ENCODE measurements at places on chromosomes 1 and 21.

- no peak for DNase-seq
- peak overlapping the region; percentile 43 for H3K27ac ChIP-seq
- H3K4me3 ChIP-seq = no peak overlapping the region
- no peaks in the 10 kb centered on the region for H3K36me3 ChIP-seq
- no peaks in the 10 kb centered on the region for H3K27me3 ChIP-seq
- peaks cover 15% of the 10 kb centered on the region for H3K4me1 ChIP-seq
Observed at GRCh38 chr1:232428786-232429530, 201.0 kb downstream of the SIPA1L2 start.

- DNase-seq = no peak
- H3K36me3 ChIP-seq = no peaks in the 10 kb centered on the region
- H3K4me1 ChIP-seq = peaks cover 15% of the 10 kb centered on the region
- H3K27ac ChIP-seq = no peak overlapping the region
Observed at GRCh38 chr1:44609768-44610526, 64.3 kb downstream of the TMEM53 start.

DNA sequence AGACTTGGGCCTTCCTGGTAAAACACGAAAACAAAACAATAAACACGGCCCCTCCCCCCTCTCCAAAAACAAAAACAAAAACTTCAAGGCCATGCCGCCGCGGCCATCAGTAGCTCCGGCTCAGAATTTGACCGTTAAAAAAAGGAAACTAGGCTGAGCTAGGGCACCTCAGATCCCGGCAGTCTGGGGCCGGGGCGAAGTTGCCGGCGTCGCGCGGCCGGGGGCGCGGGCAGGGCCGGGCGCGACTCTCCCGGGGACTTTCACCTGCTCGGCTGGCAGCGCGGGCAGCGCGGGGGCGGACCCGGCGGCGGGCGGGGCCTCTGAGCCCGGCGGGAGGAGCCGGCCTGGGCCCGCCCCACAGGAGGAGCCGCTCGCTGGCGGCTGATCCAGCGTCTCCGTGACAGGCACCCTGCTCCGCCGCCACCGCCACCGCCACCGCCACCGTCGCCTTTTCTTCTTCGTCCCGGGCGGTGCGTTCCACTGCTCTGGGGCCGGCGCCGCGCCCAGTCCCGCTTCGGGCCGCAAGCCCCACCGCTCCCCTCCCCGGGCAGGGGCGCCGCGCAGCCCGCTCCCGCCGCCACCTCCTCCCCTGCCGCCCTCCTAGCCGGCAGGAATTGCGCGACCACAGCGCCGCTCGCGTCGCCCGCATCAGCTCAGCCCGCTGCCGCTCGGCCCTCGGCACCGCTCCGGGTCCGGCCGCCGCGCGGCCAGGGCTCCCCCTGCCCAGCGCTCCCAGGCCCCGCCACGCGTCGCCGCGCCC, at the start of gene NOS1AP:
NOS1AP (plus strand) TSS at position 358 of the 760 bp plus-strand sequence. CDS start 487 bp downstream, outside the sequence.
- DNase-seq = peak; percentile 83
- H3K4me3 ChIP-seq = peak within 1 kb of the TSS; percentile 76
- H3K4me1 ChIP-seq = peaks cover 2% of the 10 kb centered on the region
- no peaks in the 10 kb centered on the region for H3K36me3 ChIP-seq
- no peak within 1 kb of the TSS for H3K27ac ChIP-seq
- peaks cover 4% of the 10 kb centered on the region for H3K27me3 ChIP-seq

GRCh38 chr1:244445320-244446181, 6.2 kb downstream of the ADSS2 start:
- no peaks in the 10 kb centered on the region for H3K36me3 ChIP-seq
- DNase-seq = no peak
- H3K27ac ChIP-seq = peak overlapping the region; percentile 35
- peaks cover 4% of the 10 kb centered on the region for H3K27me3 ChIP-seq
- H3K4me1 ChIP-seq = peaks cover 23% of the 10 kb centered on the region
- H3K4me3 ChIP-seq = no peak overlapping the region

DNA sequence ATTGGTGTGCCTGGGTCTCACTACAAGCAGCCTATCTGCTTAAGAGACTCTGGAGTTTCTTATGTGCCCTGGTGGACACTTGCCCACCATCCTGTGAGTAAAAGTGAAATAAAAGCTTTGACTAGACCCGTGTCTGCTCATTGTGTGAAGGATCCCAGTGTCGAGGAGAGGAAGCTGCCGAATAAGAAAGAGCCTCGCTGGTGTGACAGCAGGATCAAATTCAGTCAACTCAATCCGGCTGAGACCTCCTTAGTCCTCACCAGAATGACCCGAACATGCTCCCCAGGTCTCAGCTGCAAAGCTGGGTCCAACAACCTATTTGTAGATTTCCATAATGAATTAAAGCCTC, 14.8 kb downstream of the CD2 start:
- peaks cover 1% of the 10 kb centered on the region for H3K27me3 ChIP-seq
- no peak overlapping the region for H3K27ac ChIP-seq
- no peaks in the 10 kb centered on the region for H3K4me1 ChIP-seq
- DNase-seq = no peak
- no peak overlapping the region for H3K4me3 ChIP-seq

- H3K27me3 ChIP-seq = no peaks in the 10 kb centered on the region
- H3K4me1 ChIP-seq = no peaks in the 10 kb centered on the region
- H3K27ac ChIP-seq = no peak overlapping the region
- H3K36me3 ChIP-seq = no peaks in the 10 kb centered on the region
- DNase-seq = no peak
Observed at GRCh38 chr21:21722731-21723130, 724.5 kb downstream of the NCAM2 start.

DNA sequence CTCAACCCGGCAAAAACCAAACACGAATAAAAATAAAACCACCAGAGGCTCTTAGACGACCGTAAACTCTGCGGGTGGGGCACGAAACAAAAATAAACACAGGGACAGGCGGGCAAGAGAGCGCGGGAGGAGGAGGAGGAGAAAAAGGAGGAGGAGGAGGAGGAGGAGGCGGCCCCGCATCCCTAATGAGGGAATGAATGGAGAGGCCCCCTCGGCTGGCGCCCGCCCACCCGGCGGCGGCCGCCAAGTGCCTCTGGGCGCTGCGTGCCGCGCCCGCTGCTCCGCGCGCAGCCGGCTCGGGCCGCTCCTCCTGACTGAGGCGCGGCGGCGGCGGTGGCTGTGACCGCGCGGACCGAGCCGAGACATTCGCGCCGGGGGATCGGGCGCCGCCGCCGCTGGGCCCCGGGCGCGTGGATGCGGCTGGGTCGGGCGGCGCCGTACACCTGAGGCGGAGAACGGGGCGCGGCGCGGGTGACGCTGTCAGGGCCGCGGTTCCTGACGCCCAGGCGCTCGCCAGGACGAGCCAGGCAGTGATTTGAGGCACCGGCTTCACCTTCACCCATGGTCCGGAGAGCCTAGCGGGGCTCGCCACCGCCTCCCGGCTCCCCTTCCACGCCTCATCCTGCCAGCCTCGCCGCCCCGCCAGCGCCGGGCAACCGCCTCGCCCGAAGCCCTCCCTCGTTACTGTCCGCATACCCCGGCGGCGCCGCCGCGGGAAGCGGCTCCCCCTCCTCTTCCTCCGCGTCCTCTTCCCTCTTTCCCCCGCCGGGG, at the start of gene MARK1:
MARK1 (plus strand) TSS at position 229 of the 771 bp plus-strand sequence. CDS start 687 bp downstream, outside the sequence.
- H3K36me3 ChIP-seq = no peaks in the 10 kb centered on the region
- peak within 1 kb of the TSS; percentile 98 for H3K4me3 ChIP-seq
- peaks cover 32% of the 10 kb centered on the region for H3K4me1 ChIP-seq
- peak within 1 kb of the TSS; percentile 98 for H3K27ac ChIP-seq
- DNase-seq = peak; percentile 78

GRCh38 chr1:246160905-246161304, 346.2 kb downstream of the SMYD3 start:
- peaks cover 2% of the 10 kb centered on the region for H3K27me3 ChIP-seq
- DNase-seq = no peak
- H3K36me3 ChIP-seq = no peaks in the 10 kb centered on the region

DNA sequence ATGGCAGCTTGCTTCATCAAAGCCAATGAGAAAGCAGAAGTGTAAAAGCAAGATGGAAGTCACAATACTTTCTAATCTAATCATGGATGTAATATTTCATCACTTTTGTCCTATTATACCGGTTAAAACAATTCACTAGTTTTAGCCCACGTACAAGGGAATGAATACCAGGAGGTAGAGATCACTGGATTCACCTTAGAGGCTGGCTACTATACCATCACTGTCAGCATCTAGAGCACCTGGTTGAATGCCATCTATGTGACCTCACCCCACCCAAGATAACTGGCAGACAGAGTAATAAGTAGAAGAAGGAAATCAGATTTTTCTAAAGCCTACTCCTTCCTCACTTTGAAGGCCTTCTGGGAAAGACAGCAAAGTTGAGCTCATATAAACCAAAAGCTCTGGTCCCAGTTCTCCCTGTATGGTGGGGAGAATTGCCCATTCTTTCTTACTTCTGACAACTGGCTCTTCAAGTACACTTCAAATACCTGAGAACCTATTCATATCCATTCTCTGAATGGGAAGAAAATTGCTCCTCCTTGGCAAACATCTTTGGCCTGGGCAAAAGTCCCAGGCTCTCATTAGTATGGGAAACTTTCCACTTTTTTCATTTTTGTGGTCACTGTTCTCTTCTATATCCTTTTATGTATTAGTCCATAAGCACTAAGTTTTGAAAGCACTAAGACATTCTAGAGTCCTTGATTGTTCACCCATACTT, 24.8 kb downstream of the HSD3B1 start:
- H3K4me1 ChIP-seq = no peaks in the 10 kb centered on the region
- DNase-seq = no peak
- H3K27me3 ChIP-seq = no peaks in the 10 kb centered on the region

GRCh38 chr1:145995148-145995881, 1.1 kb downstream of the TXNIP start:
- H3K36me3 ChIP-seq = peaks cover 28% of the 10 kb centered on the region
- peak overlapping the region; percentile 98 for H3K27ac ChIP-seq
- DNase-seq = no peak
- H3K27me3 ChIP-seq = peaks cover 11% of the 10 kb centered on the region

DNA sequence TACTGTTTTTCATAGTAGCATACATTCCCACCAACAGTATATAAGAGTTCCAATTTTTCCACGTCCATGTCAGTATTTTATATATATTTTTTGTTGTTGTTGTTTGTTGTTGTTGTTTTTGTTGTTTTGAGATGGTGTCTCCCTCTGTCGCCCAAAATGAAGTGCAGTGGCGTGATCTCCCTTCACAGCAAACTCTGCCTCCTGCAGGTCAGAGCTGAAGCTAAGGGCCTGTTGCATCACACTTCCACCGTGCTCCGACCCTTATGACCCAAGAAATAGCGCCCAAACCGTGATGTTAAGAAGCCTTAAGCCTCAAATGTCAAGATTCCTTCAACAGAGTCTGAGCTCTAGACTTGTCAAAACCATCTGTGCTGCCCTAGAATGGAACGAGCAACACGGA, 2032.3 kb downstream of the MRPL39 start:
- H3K27me3 ChIP-seq = peaks cover 2% of the 10 kb centered on the region
- no peak overlapping the region for H3K27ac ChIP-seq
- peaks cover 8% of the 10 kb centered on the region for H3K4me1 ChIP-seq
- DNase-seq = no peak
- no peak overlapping the region for H3K4me3 ChIP-seq

- no peak overlapping the region for H3K4me3 ChIP-seq
- no peak overlapping the region for H3K27ac ChIP-seq
- no peaks in the 10 kb centered on the region for H3K27me3 ChIP-seq
Observed at GRCh38 chr1:209756615-209757445, 977 bp downstream of the TRAF3IP3 start.

- no peaks in the 10 kb centered on the region for H3K4me1 ChIP-seq
- H3K4me3 ChIP-seq = no peak overlapping the region
- DNase-seq = no peak
- no peak overlapping the region for H3K27ac ChIP-seq
- H3K36me3 ChIP-seq = no peaks in the 10 kb centered on the region
Observed at GRCh38 chr1:222329493-222330045, 218.3 kb downstream of the HHIPL2 start.

GRCh38 chr1:36836196-36836883, 198.0 kb downstream of the GRIK3 start:
- H3K27ac ChIP-seq = no peak overlapping the region
- H3K4me3 ChIP-seq = no peak overlapping the region
- peaks cover 5% of the 10 kb centered on the region for H3K4me1 ChIP-seq

- peak; percentile 68 for DNase-seq
- H3K36me3 ChIP-seq = no peaks in the 10 kb centered on the region
- no peaks in the 10 kb centered on the region for H3K27me3 ChIP-seq
- H3K4me1 ChIP-seq = peaks cover 15% of the 10 kb centered on the region
- no peak overlapping the region for H3K27ac ChIP-seq
- H3K4me3 ChIP-seq = no peak overlapping the region
Observed at GRCh38 chr1:201450721-201451291, 18.2 kb downstream of the PHLDA3 start.

GRCh38 chr1:205348554-205349487, 7.9 kb downstream of the KLHDC8A start:
- peak overlapping the region; percentile 74 for H3K4me3 ChIP-seq
- peaks cover 68% of the 10 kb centered on the region for H3K4me1 ChIP-seq
- H3K27ac ChIP-seq = peak overlapping the region; percentile 99
- no peaks in the 10 kb centered on the region for H3K36me3 ChIP-seq

DNA sequence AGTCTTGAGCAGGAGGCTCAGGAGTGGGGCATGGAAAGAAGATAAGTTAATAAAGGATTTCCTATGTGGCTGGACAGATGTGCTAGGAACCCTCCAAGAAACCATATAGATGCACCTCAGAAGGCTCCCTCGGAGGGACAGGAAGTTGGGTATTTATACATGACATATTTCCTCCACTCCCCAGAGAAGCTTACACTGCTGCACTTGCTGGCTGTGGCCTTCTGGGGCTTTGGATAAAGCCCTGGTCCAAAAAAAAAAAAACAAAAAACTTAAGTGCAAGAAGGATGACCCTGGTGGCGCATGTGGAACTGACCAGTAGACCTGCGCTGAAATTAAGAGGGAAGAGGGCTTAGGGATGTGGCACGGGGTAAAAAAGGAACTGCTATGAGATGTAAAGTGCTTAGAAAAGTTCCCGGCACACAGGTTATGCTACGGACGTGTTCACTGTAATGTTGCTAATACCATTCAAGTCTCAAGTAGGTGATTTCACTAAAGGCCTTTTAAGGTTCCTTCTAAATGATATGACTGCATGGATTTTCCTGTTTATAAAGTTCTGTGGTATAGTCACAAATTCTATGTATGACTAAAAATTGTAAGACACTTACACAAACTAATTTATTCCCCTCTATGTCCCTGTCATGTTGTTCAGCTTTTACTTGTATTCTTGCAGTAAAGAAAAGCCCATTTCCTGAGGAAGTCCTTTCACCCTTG, 253.6 kb downstream of the HMCN1 start:
- H3K27ac ChIP-seq = no peak overlapping the region
- no peaks in the 10 kb centered on the region for H3K4me1 ChIP-seq
- no peaks in the 10 kb centered on the region for H3K36me3 ChIP-seq
- no peak overlapping the region for H3K4me3 ChIP-seq
- H3K27me3 ChIP-seq = peaks cover 4% of the 10 kb centered on the region
- DNase-seq = no peak

DNA sequence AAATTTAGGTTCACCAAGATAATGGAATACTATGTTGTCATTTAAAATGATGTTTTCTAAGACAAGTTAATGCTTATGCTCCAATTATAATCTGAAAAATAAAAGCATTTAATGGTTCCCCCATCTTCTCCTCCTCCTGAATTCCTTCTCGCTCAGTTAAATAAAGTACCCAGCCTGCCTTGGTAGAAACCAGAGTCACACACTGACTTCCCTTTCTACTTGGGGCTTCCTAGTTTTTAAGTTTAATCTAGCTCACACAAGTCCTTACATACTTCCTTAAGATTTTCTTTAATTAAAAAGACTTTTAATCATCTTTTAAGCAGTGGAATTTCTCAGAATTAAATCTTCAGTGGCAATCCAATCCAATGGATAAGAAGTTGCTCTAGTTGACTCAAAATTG, 32.9 kb downstream of the CD58 start:
- peak overlapping the region; percentile 24 for H3K27ac ChIP-seq
- no peak overlapping the region for H3K4me3 ChIP-seq
- no peak for DNase-seq
- peaks cover 25% of the 10 kb centered on the region for H3K36me3 ChIP-seq

- no peak overlapping the region for H3K4me3 ChIP-seq
- no peaks in the 10 kb centered on the region for H3K36me3 ChIP-seq
- DNase-seq = no peak
- no peaks in the 10 kb centered on the region for H3K27me3 ChIP-seq
- H3K4me1 ChIP-seq = no peaks in the 10 kb centered on the region
Observed at GRCh38 chr1:242178436-242178835, 179.5 kb upstream of the MAP1LC3C start.
